HEK293T (cell line): ENCODE measurements at places on chromosomes 12 and 14.
A peak's percentile ranks its signal among the peaks of the same experiment; 100 is the strongest.

DNA sequence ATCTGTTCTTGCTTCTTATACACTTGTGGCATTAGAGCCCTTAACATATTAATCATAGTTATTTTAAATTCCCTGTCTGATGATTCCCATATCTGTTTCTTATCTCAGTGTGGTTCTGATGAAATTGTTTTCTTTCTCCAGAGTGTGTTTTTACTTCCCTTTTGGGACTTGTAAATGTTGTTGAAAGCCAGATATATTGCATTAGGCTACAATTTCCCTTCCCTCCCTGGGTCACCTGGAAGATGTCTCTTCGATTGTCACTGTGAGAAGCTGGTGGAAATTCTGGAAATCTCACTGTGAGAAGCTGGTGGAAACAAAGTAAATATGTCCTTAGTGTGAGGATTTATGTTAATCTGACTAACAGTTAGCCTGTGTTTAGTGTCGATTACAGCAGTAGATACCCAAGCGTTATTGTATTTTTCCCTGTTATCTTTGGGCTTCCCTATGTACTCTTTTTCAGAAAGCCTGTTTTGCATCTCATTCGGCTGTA is 717.3 kb downstream of the TRHDE start:
- DNase-seq, result no peak

- peak; percentile 6 for DNase-seq
These were observed 99.0 kb downstream of the GARIN6 start for GRCh38 chr12:99746538-99746937.

DNA sequence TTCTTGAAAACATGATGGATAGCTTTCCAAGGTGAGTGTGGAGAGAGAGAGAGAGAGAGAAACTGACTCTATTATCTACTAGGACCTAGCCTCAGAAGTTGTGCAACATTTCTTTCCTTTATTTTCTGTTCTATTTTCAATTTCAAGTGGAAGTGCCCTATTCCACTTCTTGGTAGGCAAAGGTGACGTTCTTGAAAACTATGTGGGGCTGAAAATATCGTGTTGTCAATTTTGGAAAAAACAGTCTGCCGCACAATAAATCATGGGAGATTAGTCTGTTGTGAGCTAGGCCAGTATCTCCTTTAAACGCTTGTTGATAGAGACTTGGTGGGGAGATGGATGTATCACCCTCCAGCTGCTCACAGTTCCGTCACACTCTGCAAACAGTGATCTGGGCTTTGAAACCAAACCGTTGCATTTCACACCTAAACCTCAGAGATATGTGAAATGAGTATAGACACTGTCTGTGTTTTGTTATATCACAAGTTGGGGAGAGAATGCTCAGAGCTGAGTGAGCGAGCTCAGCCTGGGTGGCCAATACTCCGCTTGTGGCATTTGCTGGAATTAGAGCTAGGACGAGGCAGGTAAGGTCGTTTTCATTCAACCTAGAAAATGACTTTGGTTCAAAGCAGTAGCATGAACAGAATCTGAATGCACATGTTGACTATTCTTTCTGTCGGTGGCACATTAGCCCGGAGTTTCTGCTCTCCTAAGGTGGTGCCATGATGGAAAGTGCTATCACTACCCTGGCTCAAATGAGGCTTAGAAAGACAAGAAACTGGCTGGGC is 75.1 kb upstream of the ST8SIA1 start:
- DNase-seq, result no peak

GRCh38 chr12:5171701-5172100 is 128.0 kb downstream of the KCNA5 start:
- peak; percentile 42 for DNase-seq

DNA sequence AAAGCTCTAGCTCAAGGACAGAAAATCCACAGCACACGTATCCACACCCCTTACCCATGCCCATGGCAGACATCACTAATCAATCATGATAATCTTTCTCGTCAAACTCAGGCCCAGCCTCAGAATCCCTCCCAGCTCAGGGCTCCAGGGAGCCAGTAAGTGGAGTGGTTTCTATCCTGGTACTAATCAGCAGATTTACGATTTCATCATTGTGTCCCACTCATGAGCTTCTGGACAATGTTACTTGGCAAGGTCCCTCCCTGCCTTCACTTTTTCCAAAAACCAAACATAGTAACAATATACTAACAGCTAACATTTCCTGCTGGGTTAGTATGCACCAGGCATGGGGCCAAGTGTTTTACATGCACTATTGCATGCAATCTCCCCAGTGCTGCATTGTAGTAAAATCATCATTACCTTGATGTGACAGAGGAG is 45.8 kb upstream of the NCOR2 start:
- no peak for DNase-seq

DNA sequence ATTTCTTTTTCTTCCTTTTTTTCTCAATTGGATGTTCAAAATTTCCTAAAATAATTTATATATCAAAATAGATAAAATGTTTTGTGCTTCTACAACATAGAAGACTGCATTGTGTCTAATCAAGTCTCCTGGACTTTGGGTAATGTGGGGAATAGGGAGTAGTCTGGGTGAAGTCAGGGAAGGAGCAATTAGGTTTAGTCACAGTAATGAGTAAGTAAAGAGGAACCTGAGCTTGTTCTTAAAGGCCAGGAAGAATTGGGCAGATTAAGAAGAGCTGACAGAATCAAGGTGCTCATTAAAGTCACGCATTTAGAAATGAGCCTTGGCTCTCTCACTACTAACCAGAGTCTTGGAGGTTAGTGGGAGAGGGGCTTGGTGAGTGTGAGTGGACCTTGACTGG is 233.3 kb upstream of the SSTR1 start:
- no peak for DNase-seq

- no peak for DNase-seq
These were observed 53.9 kb downstream of the ANAPC7 start for GRCh38 chr12:110349514-110350151.

GRCh38 chr12:108798551-108799221 is 58.7 kb downstream of the SSH1 start:
- DNase-seq, result no peak
